ENCODE measurements at places on chromosomes 3 and 15.
A peak's percentile ranks its signal among the peaks of the same experiment; 100 is the strongest.

GRCh38 chr15:82580713-82581112, 40.5 kb upstream of the RPS17 start:
- no peak for DNase-seq

DNA sequence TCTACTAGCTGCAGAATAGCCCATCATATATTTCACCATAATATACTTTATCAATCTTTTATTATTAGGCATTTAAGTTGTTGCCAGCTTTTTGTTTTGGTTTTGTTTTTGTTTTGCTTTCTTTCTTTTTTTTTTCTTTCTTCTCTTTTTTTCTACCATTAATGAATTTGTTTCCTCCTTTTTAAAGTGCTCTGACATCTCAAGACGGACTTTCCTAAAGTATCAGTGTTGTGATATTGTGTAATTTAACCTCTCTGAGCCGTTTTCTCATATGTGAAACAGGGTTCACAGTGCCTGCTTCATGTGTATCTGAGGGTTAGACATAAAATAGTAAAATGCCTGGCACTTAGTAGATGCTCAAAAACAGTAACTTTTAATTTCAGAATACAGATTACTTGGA, 109.5 kb upstream of the IL12A start:
- no peak for DNase-seq

- no peak for DNase-seq
These were observed 54.4 kb downstream of the EOMES start for GRCh38 chr3:27667751-27668150.

- DNase-seq = no peak
These were observed 72.8 kb upstream of the MYO5C start for GRCh38 chr15:52368402-52368801.

DNA sequence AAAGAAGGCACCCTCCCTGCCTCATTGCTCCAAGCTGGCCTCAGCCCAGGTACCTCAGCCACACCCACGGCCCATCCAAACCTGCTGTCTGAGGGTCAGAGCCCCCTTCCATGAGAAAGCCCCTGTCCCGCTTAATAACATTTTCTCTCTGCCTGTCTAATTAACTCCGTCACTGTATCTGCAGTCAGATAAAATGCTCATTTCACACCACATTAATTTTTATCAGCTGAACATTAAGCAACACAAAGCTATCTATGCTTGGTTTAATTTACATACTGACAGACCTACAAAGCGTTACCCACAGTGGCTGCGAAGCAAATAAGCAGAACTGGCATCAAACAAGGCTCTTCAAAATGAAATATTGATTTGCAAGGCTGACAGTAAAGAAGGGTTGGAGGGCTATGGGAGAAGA, 309.8 kb upstream of the ICE2 start:
- DNase-seq = no peak

GRCh38 chr15:52117549-52117948, 5.0 kb upstream of the BCL2L10 start:
- no peak for DNase-seq

- no peak for DNase-seq
These were observed 21.1 kb upstream of the GYG1 start for GRCh38 chr3:148970271-148970670.

GRCh38 chr3:119276680-119277079, 17.5 kb upstream of the ARHGAP31 start:
- no peak for DNase-seq

GRCh38 chr15:67707520-67708283, 117.6 kb upstream of the SKOR1 start:
- no peak for DNase-seq

- DNase-seq = no peak
These were observed 530 bp upstream of the PCOLCE2 start for GRCh38 chr3:142889212-142890014.

GRCh38 chr3:58835086-58835485, 168.5 kb upstream of the FAM3D start:
- DNase-seq = no peak

DNA sequence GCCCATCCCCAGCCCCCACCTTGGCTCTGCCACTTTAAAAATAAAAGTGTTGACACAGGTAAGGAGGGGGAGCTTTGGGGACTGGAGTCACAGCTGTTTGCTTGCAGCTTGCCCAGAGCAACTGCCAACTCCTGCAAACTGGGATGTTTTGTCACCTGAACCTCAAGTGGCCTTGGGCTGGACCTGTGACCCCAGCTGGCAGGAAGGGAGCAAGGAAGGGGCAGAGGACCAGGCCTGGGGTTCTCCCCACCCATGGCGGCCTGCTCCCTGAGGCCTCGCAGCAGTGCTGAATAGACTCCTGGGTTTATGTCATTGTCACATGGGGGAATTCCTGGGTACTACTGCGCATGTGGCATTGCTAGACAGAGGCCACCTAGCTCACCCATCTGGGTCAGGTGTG, 246.9 kb upstream of the TLE3 start:
- DNase-seq = no peak

- DNase-seq = peak; percentile 86
These were observed 1.8 kb downstream of the MAP1A start for GRCh38 chr15:43519196-43519595.

GRCh38 chr15:57165992-57166391, 210.3 kb upstream of the CGNL1 start:
- no peak for DNase-seq

DNA sequence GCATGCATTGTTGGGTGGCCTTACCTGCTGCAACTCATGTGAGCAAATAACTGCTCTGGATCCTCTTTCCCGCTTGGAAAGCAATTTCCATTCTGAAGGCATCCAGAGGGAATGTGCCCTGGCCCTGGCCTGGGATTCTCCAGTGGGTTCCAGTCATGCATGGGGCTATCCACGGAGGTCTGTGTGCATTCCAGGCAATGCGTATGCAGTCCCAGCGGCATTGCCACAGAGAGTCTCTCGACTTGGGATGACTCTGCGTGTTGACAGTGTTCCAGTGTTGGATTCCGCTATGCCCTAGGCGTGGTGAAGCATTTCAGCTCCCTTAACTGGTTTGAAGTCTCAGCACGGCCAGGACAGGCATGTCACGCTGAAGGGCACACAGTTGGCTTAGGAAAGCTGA, 113.9 kb downstream of the SNRPN start:
- no peak for DNase-seq

DNA sequence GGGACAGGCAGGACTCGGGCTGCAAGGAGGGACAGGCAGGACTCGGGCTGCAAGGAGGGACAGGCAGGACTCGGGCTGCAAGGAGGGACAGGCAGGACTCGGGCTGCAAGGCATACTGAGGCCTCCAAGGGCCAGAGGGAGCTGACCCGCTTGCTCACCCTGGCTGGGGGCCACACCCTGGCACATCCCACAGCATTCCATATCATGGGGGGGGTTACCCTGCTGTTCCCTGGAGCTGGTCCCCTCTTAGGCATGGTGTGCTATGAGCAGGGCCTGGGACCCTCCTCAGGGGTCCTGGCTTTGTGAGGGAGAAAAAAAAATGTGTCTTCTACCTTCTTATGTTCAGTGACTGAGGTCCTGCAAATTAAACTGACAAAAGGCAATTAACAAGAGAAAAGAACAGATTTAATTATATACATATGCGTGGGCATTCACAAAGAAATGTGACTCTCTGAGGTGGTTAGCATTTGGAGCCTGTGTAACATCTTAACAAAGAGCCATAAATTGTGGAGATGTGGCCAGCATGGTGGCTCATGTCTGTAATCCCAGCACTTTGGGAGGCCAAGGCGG, 97.6 kb upstream of the ALDH1A3 start:
- DNase-seq = no peak

DNA sequence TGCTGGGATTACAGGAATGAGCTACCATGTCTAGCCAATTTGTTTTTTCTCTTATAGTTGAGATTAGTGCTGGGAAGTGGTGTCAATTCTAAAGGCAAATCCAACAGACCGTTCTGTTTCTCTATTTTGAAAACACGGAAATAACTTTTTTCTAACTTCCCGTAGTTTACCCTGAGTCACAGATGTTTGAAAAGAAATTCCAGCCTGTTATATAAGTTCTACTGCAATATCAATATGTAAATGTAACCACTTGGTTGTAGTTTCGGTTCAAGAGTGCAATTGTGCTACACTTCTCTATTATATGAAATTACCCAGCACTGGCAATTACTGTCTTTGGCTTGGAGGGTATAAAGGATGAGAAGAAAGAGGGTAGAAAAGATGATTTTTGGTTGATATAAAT, 22.3 kb upstream of the GNB4 start:
- no peak for DNase-seq

- no peak for DNase-seq
These were observed 195.8 kb downstream of the ZMAT3 start for GRCh38 chr3:178875836-178876235.

- no peak for DNase-seq
These were observed 43.8 kb downstream of the IL5RA start for GRCh38 chr3:3066378-3066777.

GRCh38 chr3:16801223-16801622, 83.5 kb upstream of the PLCL2 start:
- DNase-seq = peak; percentile 48

DNA sequence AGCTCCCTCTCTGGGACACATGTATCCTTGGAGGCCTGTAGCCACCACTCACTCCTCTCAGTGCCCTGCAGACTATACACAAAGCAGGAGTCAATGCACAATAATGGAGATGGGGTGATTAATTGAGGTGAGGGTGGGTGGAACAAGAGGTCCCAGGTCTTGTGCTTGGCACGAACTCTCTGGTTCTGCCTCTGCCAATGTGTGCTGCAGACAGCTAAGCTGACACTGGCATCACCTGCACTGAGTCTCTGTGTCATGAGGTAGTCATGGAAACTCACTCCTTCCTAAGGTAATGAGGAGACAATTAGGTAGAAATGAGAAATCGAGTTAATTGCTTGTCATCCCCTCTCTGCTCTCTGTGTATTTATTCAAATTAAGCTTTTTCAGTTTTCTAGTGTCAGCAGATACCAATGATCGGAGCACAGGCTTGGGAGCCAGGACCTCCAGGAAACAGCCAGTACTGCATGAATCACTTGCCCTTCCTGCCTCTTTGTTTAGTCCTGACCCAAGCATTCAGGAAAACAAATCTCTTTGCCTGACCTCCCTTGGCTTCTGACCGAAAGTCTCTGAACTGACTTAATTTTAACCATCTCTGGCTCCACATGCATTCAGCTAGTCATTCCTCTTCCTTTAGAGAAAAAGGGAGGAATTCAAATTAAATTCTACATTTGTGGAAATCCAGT, 56.7 kb downstream of the DRD3 start:
- no peak for DNase-seq

GRCh38 chr3:60337421-60337820, 913.8 kb downstream of the FHIT start:
- no peak for DNase-seq

DNA sequence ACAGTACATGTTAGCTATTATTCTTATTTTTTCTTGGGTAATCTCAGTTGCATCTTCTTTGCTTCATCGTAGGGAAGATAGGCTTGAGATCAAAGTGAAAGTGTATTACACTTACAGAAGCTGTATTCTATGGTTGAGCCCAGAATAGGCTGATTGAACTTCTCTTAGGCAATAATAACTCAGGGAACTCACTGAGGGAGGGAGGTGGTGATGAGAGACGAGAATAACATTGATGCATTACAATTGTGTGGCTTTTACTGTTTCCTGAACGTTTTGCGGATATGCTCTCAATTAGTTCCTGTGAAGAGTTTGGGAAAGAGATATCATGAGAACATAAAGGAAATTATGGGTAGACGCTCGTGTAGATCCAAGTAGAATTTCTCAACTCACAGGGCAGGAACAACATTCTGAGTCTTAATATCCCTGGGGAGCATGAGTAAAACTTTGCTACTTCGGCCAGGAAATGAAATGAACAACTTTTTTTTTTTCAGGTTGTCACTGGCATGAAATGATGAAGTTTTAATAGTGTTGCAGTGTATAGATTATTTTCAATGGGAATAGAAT, 302.2 kb downstream of the TUSC7 start:
- DNase-seq = no peak

GRCh38 chr3:133162670-133163305, 124.6 kb downstream of the TMEM108 start:
- peak; percentile 65 for DNase-seq

DNA sequence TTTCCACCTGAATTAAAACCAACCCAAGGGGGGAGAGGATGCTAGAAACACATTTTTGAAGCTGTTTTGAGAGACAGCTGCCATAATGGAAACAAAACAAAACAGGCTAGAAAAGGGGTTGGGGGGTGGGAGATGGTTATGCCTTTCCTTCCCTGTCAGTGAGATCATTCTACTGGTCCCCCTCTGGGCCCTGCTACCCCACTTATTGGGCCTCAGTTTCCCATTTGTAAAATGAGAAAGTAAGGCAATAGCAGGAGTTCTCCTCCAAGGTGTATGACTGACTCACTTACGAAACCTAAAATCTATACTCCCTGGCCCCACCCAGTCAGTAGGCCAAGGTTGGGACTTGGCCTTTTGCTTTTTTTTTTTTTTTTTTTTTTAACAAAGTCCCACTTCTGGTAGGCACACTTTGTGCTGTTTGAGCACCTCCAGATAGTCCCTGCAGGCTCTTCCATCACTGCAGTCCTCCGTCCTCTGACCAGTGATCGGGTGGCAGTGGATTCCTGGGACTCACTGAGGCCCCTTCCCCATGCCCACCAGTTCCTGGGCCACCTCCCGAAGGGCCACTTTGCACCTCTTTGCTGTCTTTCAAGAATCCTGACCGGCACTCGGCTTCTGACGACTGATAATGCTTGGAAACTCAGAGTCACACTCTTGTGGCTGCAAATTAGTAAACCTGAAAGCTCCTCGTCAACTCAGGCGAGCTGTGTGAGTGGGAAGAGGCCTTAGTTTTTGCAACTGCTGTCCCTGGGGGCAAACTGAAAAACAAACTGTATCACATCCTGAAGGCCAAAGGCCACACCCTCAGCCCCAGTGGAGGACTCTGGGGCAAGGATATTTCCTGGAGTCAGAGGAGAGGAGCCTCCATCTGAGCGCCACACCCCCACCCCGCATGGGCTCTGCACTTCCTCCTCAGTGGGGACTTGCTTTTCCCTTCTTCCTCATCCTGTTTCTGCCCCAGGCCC, 6.7 kb upstream of the PSTPIP1 start:
- DNase-seq = no peak

DNA sequence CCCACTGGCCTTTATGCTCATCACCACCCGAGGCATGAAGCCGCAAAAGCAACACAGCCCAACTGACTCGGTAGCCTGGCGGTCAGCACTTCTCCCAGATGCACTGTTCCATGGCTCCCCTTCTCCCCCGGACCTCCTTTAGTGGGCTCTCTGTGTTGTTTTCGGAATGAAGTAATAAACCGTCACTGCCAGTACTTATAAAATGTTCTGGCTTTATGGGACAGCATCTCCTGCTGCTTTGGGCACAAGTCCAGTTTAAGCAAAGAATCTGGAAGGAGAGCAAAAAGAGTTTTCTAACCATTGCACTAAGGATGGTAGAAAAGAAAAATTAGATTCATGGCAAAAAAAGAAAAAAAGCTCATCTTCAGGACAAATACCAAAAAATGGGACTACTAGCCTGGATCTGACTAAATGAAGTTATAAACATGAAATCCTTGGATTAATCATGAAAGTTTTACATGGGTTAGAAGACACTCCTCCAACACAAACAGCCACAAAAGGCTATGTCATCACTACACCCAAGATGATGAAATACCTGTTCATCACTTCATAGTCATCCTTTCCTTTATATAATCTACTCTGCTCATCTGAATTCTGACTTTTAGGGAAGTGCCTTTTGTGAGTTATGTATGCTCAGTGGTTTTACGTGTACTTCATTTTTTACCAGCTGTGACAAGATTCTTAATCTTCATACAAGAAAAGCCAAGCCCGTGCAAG, 89.5 kb upstream of the UBE2E2 start:
- DNase-seq = no peak

All from globus pallidus (tissue), 1 donor.